ENCODE measurements at places on chromosomes 5 and 9.

DNA sequence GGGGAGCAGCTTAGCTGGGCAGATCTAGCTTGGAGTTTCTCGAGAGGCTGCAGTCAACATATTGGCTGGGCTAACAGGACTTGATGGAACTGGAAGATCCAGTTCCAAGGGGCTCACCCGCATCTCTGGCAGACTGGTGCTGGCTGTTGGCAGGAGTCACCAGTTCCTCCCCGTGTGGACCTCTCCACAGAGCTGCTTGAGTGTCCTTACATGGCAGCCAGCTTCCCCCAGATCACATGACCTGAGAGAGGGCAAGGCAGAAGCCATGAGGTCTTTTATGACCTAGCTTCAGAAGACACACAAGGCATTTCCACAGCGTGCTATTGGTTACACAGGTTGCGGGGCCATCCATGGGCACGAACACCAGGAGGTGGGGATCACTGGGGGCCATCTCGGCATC lies 26.4 kb upstream of the RXRA start:
- DNase-seq: no peak

DNA sequence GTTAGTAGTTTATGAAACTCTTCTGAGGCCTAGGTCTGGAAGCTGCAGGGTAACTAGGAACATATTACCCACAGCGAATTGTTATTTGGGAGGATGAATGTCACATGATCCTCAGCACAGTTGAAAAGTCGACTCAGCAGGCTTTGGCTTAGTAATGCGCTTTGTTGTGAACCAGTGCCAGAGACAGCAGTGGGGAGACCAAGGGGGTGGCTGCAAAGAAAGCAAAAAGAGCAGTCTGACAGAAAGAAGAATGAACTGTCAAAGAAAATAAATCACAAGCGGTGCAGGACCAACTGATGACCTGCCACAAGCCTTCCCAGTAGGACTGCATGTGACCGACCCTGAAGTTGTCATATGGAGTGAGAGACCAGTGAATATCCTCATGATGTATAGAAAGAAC lies 170.0 kb downstream of the CCDC171 start:
- no peak for DNase-seq

DNA sequence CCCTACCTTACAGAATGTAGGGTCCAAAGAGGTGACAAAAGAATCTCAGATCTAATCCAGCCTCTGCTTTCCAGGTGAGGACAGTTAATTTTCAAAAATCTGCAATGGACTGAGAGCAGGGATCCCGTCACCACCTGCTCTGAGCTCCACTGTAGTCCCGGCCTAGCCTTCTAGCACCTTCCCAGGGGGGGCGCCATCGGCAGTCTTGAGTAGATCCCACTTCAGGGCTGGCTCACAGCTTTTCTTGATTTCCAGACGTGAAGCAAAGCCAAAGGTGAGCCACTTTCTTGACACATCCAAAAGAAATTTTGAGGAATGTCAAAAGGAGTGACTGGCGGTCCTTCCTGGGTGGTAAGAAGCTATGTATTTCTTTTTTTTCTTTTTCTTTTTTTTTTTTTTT lies 114.1 kb downstream of the SYK start:
- no peak for DNase-seq

DNA sequence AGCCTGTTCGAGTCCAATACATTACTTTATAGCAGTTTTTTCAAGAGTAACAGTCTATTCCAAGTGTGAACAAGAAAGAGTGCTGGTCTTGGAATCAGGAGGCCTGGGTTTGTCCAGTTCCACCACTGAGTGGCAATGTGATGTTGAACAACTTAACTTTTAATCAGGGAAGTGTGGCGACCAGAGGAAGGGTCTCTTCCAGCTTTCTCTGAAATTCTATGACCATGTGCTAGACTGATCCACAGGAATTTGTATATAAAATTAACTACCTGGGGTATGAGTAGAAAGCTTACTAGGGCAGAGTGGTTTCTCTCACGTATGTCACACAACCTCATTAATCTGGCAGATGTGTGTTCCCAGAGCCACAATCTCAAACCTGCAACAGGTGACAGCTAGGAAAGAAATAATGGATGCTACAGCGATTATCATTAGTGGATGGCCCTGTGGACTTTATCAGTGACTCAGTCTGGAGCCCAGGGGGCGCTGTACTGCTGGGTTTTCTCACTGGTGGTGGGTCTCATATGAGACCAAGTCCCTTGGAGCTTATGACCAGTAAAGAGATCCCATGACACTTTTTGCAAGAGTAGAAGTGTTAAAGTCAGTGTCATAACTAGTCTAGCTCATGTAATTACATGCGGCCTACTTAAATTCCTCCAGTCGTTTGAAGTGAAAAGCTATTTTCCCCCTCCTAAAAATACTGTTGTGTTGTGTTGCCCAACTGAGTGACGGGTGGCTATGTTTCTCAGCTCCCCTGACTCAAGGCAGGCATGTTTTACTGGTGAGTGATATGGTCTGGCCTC lies 116.5 kb downstream of the GDNF start:
- DNase-seq: no peak

GRCh38 chr5:96851312-96852062 lies 24.8 kb upstream of the ERAP2 start:
- DNase-seq: no peak

- no peak for DNase-seq
Observed at GRCh38 chr9:92308893-92309292, 15.4 kb upstream of the IARS1 start.

DNA sequence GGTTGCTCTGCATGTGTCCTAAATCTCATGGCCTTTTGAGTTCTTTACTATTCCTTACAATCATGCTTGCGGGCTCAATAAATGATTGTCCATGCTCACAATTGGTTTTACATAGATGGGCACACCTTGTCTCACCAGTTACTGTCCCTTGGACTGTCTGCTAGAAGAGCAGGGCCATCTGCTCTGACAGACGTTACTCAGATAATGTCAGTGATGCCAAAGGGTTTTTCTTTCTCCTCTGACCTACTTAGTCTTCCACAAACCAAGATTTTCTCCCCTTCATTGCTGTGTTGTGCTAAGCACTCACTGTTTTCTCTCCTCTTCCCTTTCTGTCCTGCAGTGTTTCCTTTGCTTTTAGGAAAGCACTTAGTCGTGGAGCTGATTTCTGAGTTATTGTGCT lies 562.3 kb downstream of the KIF4B start:
- DNase-seq: no peak

DNA sequence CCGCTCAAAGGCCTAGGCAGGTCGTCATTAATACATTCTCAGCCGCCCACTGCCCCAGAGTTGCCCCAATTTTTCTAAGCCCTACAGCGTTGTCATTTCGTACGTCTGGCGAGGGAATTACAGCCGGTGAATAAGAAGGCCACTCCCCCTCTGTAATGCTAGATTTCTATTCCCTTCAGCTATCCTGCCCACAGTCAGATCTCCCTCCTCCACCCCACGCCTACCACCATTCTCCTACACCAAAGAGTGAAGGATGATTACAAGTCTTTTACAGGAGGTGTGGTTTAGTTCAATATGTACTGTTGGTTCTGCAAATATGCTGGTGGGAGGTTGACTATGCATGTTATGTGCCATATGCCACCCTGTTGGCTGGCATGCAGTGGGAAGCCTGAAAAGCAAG lies 83.7 kb upstream of the SMIM15 start:
- DNase-seq: no peak

DNA sequence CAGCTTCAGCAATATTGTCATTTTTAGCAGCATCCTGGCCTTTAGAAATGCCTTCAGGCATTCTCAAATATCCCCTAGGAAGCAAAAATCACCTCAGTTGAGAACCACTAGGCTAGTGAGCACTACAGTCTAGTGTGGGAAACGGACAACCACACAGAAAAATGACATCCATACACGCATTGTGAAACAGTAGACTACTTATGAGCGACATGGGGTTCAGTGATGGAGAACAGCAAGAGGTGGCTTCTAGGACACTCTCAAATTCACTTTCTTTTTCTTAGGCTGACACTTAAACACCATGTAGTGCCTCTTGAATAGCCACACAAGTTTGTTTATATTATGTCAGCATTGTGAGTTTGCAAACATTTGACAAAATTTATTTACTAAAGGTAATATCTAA lies 203.0 kb downstream of the KDM4C start:
- no peak for DNase-seq

DNA sequence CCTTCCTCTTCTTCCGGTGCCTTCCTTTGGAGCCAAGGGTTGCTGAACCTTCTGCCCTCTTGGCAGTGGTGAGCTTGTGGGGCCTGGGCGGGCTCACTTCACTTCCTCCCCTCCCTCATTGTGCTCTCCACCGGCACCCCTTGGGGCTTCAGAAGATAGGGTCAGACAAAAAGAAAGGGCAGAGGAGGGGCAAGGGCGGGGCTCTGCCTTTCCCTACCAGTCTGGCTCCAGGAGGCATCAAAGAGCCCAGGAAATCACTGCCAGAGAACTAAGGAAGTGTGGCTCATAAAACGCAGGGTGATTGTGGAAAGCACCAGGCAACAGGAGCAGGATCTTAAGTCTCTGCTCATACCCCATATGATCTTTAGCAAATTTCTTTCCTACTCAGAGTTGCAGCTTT lies 34.8 kb downstream of the ACOT12 start:
- DNase-seq: no peak

DNA sequence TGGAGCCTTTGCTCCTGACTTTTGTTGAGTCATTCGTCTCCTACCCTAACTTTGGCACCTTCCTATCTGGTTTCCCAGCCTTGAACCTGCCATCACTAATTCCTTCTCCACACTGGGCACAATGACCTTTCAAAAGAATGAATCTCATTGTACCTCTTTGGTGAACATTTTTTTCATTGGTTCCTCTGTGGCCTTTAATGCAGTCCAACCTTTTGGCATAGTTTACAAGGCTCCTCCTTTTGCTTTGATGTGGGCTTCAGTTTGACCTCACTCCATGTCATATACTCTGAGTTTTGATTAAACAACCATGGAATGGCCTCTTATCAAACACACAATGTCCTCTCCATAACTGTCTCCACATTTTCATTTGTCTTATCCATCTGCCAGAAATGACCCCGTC lies 14.5 kb upstream of the ROPN1L start:
- DNase-seq: no peak

DNA sequence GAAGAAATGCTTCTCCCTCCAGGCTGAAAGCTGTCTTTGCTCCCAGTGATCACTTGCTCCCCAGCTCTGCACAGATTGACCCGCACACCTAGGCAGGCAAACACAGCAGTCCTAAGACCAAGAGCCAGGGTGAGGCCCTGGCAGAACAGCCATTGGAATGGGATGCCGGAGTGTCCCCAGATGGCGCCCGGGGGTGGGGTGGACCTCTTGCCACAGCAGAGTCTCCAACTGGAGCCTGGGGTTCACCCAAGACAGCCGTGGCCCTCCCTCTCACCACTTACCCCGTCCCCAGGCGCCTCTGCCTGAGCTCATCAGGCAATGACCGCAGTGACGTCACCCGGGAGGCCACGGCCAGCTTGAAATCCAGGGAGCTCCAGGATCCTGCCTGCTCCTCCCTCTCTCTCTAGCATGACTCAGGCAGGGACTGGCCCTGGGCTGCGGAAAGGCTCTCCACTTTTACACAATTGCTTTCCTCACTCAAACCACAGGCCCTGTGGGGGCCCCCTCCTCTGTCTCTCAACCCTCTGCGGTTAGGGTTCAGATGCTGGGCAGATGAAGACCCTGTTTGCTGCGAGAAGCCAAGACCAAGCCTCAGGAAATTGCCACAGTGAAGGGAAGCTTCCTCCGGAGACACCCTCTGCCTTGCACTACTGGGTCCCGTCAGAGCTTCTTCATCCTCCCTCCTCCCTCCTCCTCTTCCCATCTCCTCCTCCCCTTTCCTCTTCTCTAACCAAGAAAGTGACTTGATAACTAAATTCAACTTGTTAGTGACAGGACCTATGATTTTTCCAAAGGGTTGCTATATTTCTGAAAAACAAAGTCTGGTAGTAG lies 24.3 kb upstream of the PTGES start:
- DNase-seq: peak; percentile 49

GRCh38 chr5:129359450-129359849 lies 100.6 kb upstream of the ADAMTS19 start:
- DNase-seq: no peak

DNA sequence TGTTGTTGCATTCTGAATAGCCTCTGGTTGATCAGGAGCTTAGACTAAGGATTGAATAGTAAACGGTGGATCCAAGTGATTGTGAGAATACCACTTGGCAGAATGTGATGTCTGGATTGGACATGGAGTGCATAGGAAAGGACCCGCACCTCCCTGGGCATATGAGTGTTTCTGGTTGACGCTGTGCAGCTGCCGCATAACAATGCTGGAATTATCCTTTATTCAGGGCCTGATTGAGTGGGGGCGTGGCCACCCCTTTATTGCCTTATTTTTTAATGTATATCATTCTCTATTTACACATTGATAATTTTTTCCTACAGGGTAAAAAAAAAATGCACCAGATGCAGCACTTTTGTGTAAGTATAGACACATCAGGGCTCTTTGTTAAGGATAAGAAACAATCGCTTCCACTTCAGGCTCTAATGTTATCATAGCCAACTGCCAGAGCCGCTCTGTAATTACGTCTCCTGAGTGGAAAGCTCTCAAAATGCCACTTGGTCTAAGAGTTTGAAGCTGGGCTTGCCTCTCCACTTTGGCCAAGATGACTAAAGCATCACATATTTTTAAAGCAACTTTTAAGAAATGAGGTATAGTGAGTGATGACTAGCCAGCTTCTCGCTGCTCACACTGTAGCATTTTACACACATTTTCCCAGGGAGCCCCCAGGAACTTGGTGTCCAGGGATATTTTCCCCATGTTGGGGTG lies 5.7 kb downstream of the FGD3 start:
- peak; percentile 74 for DNase-seq

GRCh38 chr5:133200256-133200655 lies 148.4 kb downstream of the HSPA4 start:
- no peak for DNase-seq

- no peak for DNase-seq
Observed at GRCh38 chr9:125835655-125836054, 88.5 kb downstream of the PBX3 start.

- no peak for DNase-seq
Observed at GRCh38 chr5:136206361-136206760, 13.4 kb upstream of the SMIM32 start.

DNA sequence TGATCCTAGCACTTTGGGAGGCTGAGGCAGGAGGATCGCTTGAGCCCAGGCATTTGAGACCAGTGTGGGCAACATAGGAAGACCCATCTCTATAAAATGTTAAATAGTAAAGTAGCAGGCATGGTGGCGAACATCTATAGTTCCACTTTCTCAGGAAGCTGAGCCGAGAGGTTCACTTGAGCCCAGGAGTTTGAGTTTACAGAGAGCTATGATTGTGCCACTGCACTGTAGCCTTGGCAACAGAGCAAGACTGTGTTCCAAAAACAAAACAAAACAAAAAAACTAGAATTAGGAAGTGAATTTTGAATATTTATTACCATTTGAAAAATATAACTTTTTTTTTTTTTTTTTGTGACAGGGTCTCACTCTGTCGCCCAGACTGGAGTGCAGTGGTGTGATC lies 26.8 kb upstream of the PAX5 start:
- no peak for DNase-seq

GRCh38 chr5:82523633-82524032 lies 245.5 kb upstream of the RPS23 start:
- no peak for DNase-seq

- no peak for DNase-seq
Observed at GRCh38 chr5:176412517-176413254, 3.7 kb downstream of the CLTB start.

GRCh38 chr5:124034963-124035362 lies 523.0 kb downstream of the CSNK1G3 start:
- DNase-seq: no peak

GRCh38 chr9:86549920-86550319 lies 195.7 kb upstream of the TUT7 start:
- DNase-seq: no peak
